ENCODE measurements at places on chromosomes 4 and X. TPM values are rescaled to one million over a fixed set of nuclear protein-coding genes. Genes with fewer than 3 reads are reported as not detected.

Gene TREX2
- 1.6 TPM for total RNA-seq

Gene FGF2
- total RNA-seq = 14.6 TPM

Gene SLITRK2
- total RNA-seq = 8.8 TPM

Gene GAGE13
- total RNA-seq = not detected

Gene ATP6AP2
- 46.7 TPM for total RNA-seq

Gene PAGE2B
- not detected for total RNA-seq

Gene TEX11
- not detected for total RNA-seq

Gene CXCL8
- total RNA-seq = not detected

Gene HPSE
- 0.32 TPM for total RNA-seq

Gene RP2
- 12.1 TPM for total RNA-seq

Gene SGCB
- 29.9 TPM for total RNA-seq

Gene SERTM2
- total RNA-seq = 0.11 TPM

- no peak for DNase-seq
Observed at GRCh38 chr4:6393544-6394475, 78.6 kb downstream of the PPP2R2C start.

- DNase-seq = no peak
Observed at GRCh38 chrX:151816934-151817333, 82.4 kb downstream of the CNGA2 start.

DNA sequence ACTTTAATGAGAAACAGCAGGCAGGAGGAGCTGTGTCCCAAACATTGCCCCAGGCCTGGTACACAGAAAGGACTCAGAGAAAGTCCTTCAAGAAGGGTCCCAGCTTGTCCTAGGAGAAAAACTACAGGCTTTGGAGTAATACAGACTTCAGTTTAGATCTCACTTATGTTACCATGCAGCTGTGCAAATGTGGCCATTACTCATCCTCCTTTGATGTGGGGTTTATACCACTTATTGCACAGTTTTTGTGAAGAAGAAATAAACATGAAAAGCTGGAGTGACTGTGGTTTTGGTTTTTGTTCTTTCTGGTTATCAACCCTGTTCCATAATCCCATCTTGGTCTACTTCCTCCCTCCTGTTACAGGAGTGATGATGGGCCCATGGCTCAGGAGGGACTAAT, 8.1 kb upstream of the CYTL1 start:
- no peak for DNase-seq

DNA sequence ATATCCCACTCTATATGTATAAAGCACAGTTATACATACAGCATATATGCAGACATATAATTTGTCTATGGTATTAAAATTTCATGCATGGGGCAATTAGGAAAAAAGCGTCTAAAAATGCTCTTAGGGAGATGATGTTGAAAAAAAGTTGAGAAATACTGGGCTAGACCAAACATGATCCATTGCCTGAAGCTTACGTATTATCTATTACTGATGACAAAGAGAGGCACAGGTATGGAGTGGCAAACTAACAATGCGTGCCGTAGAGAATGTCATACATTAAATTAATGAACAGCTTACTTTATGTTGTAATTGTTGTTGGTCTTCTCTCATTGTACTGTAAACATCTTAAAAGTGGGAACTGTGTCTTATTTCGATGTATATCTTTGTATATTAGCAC, 13.9 kb downstream of the RHOH start:
- DNase-seq = no peak

DNA sequence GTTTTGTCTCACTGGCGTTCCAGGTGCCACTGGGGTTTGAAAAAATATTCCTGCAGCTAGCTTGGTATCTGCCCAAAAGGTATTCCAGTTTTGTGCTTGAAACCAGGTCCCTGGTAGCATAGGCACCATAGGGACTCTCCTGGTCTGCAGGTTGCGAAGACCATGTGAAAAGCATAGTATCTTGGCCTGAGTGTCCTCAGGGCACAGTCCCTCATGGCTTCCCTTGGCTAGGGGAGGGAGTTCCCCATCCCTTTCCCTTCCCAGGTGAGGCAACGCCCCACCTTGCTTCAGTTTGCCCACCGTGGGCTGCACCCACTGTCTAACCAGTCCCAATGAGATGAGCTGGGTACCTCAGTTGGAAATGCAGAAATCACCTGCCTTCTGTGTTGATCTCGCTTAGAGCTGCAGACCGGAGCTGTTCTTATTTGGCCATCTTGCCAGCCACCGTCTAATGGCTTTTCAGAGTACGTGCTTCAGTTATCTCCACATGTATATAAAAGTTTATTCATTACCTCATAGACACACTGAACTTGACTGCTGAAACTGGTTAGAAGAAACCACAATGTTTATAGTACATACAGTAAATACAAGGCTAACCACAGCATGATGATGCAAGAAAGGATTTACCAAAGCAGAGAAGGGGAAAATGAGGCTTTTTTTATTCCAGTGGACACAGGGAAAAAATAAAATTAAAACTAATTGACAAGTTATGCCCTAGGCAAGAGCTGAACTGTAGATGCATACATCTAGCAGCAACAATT, 10.6 kb downstream of the PBDC1 start:
- DNase-seq = no peak

DNA sequence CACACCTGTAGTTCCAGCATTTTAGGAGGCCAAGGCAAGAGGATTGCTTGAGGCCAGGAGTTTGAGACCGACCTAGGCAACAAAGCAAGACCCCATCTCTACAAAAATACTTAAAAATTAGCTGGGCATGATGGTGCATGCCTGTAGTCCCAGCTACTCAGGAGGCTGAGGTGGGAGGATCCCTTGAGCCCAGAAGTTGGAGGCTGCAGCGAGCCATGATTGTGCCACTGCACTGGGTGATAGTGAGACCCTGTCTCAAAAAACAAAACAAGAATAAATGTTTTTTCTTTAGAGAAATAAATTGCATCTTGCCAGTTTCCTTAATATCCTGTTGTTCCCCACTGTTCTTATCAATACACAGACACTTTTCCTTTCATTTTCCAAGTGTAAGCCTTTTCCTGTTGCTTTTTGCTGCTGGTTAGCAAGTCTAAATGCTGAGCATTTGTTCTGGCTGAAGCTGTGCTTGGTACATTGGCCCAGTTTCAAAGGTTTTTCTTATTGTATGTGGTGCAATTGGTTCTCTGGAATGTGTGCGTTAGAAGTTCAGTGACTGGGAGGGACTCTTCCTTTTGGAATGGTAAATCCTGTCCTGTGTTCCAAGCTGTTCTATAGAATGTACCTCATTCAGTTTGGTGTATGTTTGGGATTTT, 98.2 kb downstream of the AFF1 start:
- DNase-seq = no peak

- no peak for DNase-seq
Observed at GRCh38 chr4:139700568-139700967, 34.9 kb downstream of the MGST2 start.

- DNase-seq = no peak
Observed at GRCh38 chr4:129264008-129264657, 168.2 kb downstream of the C4orf33 start.

DNA sequence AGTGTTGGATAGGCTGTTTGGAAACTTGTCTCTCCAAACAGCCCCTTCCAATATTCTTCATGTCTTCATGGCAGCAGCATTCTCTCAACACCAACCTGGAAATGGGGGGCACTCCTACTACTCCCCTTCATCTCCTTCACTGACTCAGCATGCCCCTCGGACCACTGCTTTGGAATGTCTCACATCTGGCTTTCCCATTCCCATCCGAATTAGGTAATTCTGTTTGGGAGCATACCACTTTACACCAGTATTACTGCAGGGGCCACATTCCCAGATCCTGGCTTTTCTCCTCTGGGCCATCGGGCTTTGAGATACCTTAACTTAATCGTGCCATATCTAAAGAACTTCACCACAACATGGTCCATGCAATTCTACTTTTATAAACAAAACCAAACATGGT, 100.8 kb downstream of the MAML3 start:
- no peak for DNase-seq

DNA sequence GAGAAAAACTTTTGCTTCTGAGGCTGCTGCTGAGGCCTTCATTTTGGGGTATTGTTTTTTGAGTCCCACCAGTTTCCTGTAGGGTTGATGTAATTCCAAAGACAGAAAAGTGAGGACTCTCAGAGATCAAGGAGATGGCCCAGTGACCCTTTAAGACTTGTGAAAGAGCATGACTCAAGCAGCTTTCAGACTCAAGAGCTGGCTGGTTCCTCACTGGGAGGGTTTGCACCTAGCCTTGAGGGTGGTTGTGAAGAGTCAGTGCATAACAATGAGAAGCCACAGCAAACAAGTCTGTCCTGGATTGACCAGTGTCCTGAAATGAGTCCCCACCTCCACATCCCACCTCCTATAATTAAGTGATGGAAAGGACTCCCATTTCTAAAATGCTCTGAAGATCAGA, 89.2 kb downstream of the NHS start:
- DNase-seq = no peak

DNA sequence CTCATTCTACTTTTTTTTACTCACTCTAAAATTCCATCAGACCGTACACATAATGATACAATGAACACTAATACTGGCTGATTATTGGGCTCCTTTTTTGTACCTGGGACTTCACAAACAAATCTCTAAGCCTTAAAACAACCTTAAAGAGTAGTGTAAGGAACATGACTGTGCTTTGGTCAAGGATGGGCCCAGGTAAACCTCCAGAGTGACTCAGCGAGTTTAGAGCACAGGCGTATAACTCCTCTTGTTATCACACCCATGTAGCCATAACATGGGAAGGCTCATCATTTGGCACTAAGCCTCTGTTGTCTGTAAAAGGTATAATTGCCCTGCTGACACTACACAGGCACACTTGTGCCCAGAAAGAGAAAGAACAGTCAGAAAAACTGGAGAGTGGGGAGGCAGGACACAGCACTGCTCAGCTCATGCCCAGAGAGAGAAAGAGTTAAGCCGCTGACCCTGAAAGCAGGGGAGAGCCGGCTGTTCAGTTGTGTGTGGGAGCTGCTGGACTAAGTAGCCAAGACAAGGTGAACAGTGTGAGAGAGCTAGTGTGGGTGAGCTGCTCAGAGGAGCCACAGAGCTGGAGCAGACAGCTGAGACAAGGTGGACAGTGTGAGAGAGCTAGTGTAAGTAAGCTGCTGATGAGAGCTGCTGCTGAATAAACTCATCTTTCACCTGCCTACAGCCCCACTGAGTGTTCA, 319.6 kb upstream of the BMP3 start:
- no peak for DNase-seq

- no peak for DNase-seq
Observed at GRCh38 chrX:56833626-56834025, 104.6 kb downstream of the NBDY start.

GRCh38 chr4:104967034-104967401, 179.7 kb upstream of the TET2 start:
- DNase-seq = no peak

GRCh38 chr4:4613641-4614286, 71.9 kb upstream of the STX18 start:
- DNase-seq = no peak

GRCh38 chr4:2399216-2399615, 19.2 kb downstream of the ZFYVE28 start:
- no peak for DNase-seq

DNA sequence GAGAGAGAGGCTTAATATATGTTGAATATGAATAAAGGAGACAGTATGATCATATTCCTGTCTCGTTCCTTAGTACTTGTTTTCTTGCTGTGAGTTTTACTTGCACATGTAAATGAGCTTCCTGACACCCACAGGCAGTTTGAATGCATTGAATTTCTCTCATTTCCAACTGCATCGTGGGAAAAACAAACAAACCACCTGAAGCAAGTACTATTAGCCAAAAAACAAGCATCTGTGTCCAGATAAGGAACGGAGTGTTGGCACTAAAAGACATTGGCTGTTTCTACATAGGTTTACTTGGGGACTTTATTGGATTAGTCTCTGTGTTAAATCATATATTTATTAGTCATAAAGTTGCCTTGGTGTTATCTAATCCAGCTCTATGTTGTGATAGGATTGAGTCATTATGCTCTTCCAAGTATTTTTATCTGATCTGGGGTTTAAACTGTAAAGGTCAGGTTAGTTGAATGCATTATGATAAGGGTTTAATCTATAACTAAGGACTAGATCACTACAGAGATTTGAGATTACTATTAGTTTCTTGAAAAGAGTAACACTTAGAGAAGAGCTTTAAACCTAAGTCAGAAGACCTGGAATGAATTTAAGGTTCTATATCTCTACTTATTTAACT, 339.0 kb upstream of the SPANXN4 start:
- no peak for DNase-seq

DNA sequence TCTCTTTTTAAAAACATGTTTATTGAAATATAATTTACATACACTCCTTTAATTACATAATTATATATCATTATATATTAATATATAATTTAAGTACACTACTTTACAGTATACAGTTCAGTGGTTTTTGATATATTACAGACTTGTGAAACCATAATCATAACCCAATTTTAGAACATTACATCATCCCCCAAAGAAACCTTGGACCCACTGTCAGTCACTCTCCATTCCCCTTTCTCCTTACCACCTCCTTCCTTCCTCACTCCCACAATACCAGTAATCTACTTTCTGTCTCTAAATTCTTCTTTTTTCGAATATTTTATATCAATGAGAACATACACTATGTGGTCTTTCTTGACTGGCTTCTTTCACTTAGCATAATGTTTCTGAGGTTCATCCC, 17.9 kb upstream of the EXOSC9 start:
- DNase-seq = no peak

GRCh38 chrX:123188081-123188480, 4.0 kb downstream of the GRIA3 start:
- DNase-seq = no peak

- DNase-seq = no peak
Observed at GRCh38 chr4:48635310-48635709, 144.8 kb downstream of the FRYL start.

DNA sequence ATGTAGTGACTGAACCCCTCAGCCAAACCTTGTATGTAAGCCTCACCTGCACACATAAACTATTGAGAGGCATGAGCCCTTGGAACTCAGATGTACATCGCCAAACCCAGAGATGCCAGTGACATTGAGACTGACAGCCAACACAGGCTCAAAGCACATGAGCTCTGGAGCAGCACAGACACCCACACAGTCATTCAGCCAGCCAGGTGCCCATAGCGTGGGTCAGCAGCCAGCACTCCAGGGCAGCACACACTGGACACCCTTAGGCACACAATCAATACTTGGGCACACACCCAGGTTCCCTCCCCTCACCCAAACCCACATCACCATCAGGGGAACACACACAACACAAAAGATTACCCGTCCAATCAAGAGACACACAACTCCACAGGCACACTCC, 4.3 kb upstream of the TIMP1 start:
- DNase-seq = no peak

DNA sequence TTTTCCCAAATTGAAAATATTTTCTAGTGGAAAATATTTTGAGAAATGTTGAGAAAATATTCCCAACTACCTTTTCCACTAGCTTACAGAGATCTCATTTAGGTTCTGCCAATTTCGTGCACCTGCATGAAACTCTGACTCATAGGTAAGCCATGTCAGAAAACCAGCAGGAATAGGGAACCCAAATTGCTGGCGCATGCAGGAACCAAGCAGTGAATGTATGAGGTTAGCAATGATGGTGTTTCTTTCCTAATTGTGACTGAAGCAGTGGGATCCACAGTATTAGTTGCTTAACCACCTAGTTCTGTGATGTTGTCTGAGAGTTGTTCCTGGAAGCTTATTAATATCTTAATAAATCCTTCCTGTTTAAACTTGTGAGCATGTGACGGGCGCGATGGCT, 381.0 kb upstream of the TRAM1L1 start:
- DNase-seq = no peak
